IPS DF 6.9 (cell line): ENCODE measurements at places on chromosomes 7 and 10.

- H3K36me3 ChIP-seq = no peaks in the 10 kb centered on the region
- H3K27me3 ChIP-seq = no peaks in the 10 kb centered on the region
- H3K27ac ChIP-seq = no peak overlapping the region
- no peak overlapping the region for H3K4me3 ChIP-seq
- no peak for DNase-seq
Measured at GRCh38 chr7:44288811-44289340, 36.5 kb downstream of the CAMK2B start.

DNA sequence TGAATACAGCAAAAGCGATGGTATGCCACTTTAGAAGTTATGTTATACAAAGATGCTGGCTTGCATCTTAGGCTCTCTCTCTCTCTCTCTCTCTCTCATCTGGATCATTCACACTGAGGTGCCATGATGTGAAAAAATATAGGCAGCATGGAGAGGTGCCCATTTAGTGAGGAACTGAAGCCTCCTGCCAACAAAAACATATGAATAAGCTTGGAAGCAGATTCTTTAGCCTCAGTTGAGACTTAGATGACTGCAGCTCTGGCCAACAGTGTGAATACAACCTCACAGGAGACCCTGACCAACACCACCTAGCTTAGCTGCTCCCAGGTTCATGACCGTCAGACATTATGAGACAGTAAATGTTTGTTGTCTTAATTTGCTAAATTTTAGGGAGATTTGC is 560.1 kb upstream of the LRRTM3 start:
- H3K4me3 ChIP-seq = no peak overlapping the region
- no peak for DNase-seq
- no peaks in the 10 kb centered on the region for H3K27me3 ChIP-seq
- H3K4me1 ChIP-seq = no peaks in the 10 kb centered on the region

DNA sequence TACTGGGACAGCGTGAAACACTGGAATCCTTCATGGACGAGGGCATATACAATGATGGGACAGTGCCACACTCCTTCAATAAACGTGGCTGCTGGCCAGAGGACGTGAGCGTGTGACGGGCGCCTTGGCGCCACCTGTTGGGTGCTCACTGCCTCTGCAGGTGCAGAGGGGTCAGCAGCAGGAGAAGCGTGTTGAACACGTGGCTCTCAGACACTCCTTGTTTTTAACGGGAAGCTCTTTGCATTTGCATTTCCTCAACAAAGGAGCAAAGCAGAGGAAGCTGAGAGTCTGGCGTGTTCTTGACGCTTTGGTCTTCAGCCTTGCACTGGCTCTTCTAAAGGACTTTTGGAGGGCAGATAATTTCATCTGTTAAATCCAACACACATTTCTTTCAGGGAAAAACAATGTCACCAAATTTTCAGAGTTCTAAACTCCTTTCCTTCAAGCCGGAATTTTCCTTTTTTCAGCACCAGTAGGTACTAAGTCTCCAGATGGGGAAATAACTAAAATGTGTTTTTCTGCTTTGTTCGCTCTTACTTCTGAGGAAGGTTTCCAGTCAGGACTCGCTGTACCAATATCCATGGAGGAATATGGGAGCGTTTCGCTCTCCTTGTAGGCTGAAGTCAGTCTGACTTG is 2.9 kb upstream of the GET4 start:
- H3K27me3 ChIP-seq = no peaks in the 10 kb centered on the region
- DNase-seq = peak; percentile 78
- no peak overlapping the region for H3K27ac ChIP-seq
- H3K36me3 ChIP-seq = peaks cover 18% of the 10 kb centered on the region
- 0 out of 2 replicates have a peak, but pooled peaks cover 3% of the 10 kb centered on the region for H3K4me1 ChIP-seq

- no peak overlapping the region for H3K27ac ChIP-seq
- no peaks in the 10 kb centered on the region for H3K36me3 ChIP-seq
- H3K4me1 ChIP-seq = no peaks in the 10 kb centered on the region
Measured at GRCh38 chr7:40507166-40507565, 372.4 kb downstream of the SUGCT start.

DNA sequence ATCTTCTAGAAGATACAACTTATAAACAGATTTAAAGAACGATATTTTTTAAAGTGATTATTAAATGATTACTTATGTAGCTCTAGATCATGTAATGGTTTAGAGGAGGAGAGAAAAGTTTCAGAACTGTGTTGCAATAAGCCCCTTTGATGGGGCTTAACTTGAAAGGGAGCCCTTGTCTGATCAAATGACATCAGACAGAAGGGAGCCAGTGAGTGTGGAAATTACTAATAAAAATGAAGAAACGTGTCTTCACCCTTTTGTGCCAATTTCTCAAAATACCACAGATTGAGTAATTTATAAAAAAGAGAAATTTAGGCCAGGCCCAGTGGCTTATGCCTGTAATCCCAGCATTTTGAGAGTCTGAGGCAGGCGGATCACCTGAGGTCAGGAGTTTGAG is 318.2 kb downstream of the EXOC4 start:
- H3K27ac ChIP-seq = no peak overlapping the region
- no peak for DNase-seq
- no peak overlapping the region for H3K4me3 ChIP-seq
- no peaks in the 10 kb centered on the region for H3K36me3 ChIP-seq
- no peaks in the 10 kb centered on the region for H3K27me3 ChIP-seq

- no peak overlapping the region for H3K27ac ChIP-seq
- no peaks in the 10 kb centered on the region for H3K27me3 ChIP-seq
- no peak for DNase-seq
- no peak overlapping the region for H3K4me3 ChIP-seq
- H3K36me3 ChIP-seq = 0 out of 2 replicates have a peak, but pooled peaks cover under 1% of the 10 kb centered on the region
- no peaks in the 10 kb centered on the region for H3K4me1 ChIP-seq
Measured at GRCh38 chr7:73730485-73730884, 8.1 kb downstream of the ABHD11 start.

GRCh38 chr10:103618575-103619423 is 125.3 kb downstream of the NEURL1 start:
- H3K4me3 ChIP-seq = no peak overlapping the region
- H3K4me1 ChIP-seq = peaks cover 2% of the 10 kb centered on the region; the same call in 1 of the 2 replicates
- H3K27me3 ChIP-seq = no peaks in the 10 kb centered on the region
- H3K36me3 ChIP-seq = peaks cover 8% of the 10 kb centered on the region

DNA sequence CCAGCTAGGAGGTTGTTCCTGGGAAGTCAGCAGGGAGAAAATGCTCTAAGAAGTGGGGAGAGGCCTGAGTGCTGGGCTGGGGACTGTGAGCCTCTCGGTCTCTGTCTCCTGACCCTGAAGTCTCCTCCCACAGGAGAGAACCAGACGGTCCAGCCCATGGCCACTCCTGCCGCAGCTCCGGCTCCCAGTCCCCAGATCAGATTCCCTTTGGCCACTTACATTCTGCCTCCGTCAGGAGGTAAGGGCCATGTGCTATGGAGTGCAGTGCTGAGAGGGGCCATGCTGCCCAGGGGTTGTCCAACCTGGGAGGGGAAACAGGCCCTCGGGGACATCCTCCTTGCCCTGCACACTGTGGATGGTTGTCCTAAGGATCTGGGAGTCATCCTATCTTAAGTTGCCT is 21.3 kb upstream of the ZNF467 start:
- H3K27ac ChIP-seq = no peak overlapping the region
- H3K4me3 ChIP-seq = no peak overlapping the region
- peaks cover 5% of the 10 kb centered on the region; the same call in 1 of the 2 replicates for H3K27me3 ChIP-seq
- peaks cover 2% of the 10 kb centered on the region; the same call in 1 of the 2 replicates for H3K4me1 ChIP-seq
- no peaks in the 10 kb centered on the region for H3K36me3 ChIP-seq
- no peak for DNase-seq

DNA sequence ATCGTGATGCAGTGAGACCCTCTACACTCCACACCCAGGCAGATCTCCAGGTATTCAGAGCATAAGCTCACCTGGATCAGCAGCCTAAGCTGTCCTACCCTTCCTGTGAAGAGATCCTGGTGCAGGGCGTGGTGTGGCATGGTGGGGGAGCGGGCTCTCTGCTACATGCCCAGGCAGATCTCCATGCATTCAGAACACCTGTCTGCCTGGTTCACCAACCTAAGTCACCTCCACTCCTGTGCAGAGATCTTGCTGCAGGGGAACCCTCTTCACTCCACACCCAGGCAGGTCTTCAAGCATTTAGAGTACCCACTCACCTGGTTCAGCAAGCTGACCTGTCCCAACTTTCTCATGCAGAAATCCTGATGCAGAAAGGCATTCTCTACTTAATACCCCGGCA is 394.4 kb upstream of the SEMA3A start:
- DNase-seq = no peak
- no peaks in the 10 kb centered on the region for H3K4me1 ChIP-seq
- H3K27ac ChIP-seq = no peak overlapping the region
- H3K36me3 ChIP-seq = no peaks in the 10 kb centered on the region
- no peak overlapping the region for H3K4me3 ChIP-seq

DNA sequence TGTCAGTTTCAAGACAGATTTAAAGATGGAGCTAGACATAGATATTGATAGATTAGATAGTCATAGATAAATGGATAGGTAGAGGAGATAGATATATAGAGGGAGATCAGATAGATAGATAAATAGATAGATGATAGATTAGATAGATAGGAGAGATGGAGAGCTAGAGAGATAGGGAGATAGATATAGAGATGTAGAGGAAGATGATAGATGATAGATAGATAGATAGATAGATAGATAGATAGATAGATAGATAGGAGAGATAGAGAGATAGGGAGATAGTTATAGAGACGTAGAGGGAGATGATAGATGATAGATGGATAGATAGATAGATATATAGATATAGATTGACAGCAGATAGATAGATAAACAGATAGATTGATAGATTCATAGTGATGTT is 1038.8 kb upstream of the AUTS2 start:
- no peak overlapping the region for H3K4me3 ChIP-seq
- no peak for DNase-seq
- no peaks in the 10 kb centered on the region for H3K4me1 ChIP-seq
- no peaks in the 10 kb centered on the region for H3K36me3 ChIP-seq

DNA sequence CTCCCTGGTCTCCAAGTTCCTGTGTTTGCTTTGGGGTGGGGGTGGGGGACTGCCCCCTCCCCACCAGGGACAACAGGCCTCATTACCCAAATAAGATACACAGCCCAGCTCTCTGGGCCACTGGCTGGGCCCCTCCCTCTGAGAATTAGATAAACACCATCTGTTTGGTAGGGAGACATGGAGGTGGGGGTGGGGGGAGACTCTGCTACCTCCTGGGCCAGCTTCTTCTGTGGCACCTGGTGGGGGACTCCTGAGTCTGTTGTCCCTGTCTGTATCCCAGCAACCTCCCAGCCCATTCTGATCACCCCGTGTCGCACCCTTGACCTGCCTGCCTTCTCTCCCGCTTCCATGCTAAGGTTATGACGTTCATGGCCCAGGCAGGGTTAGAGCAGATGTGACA is 5.8 kb downstream of the MLXIPL start:
- H3K4me3 ChIP-seq = no peak overlapping the region
- no peak overlapping the region for H3K27ac ChIP-seq
- peaks cover 2% of the 10 kb centered on the region; the same call in 1 of the 2 replicates for H3K27me3 ChIP-seq
- H3K36me3 ChIP-seq = no peaks in the 10 kb centered on the region
- DNase-seq = no peak
- H3K4me1 ChIP-seq = no peaks in the 10 kb centered on the region

GRCh38 chr7:90825779-90826178 is 229.7 kb downstream of the CDK14 start:
- no peak for DNase-seq
- no peaks in the 10 kb centered on the region for H3K4me1 ChIP-seq
- H3K27me3 ChIP-seq = no peaks in the 10 kb centered on the region
- H3K36me3 ChIP-seq = no peaks in the 10 kb centered on the region
- no peak overlapping the region for H3K27ac ChIP-seq
- no peak overlapping the region for H3K4me3 ChIP-seq

DNA sequence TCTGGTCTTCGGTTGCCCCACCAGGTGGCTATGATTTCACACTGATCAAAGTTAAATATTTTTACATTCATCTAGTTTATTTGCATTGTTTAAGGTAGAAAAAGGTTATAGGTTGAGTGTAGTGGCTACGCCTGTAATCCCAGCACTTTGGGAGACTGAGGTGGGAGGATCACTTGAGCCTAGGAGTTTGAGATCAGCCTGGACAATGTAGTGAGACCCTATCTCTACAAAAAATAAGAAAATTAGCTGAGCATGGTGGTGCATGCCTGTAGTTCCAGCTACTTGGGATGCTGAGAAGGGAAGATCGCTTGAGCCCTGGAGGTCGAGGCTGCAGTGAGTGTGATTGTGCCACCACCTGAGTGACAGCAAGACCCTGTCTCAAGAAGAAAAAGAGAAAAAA is 3.8 kb downstream of the CCM2 start:
- H3K36me3 ChIP-seq = no peaks in the 10 kb centered on the region
- no peaks in the 10 kb centered on the region for H3K27me3 ChIP-seq
- no peak overlapping the region for H3K4me3 ChIP-seq
- no peak overlapping the region for H3K27ac ChIP-seq

DNA sequence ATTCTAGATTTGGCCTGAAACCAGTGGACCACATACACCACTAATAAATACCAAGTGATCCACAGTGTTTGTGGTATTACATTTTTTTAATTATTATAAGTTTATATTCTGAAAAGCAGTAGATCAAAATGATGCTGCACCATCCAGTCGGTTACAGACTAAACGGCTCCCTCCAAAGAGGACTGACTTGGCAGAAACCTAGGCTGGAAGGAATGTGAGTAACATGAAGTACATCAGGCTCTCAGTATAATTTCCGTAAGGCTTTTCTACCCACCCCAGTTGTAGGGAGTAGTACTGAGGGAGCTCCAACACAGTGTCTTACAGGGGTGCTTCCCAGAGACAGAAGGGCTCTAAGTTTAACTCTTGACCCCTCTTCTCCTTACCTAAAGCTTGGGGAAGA is 119.5 kb downstream of the TRRAP start:
- no peaks in the 10 kb centered on the region for H3K27me3 ChIP-seq
- no peak overlapping the region for H3K4me3 ChIP-seq
- H3K27ac ChIP-seq = no peak overlapping the region
- H3K4me1 ChIP-seq = no peaks in the 10 kb centered on the region
- DNase-seq = no peak

GRCh38 chr7:73851410-73852338 is 9.3 kb upstream of the TMEM270 start:
- H3K4me1 ChIP-seq = no peaks in the 10 kb centered on the region
- no peak for DNase-seq
- no peaks in the 10 kb centered on the region for H3K27me3 ChIP-seq

DNA sequence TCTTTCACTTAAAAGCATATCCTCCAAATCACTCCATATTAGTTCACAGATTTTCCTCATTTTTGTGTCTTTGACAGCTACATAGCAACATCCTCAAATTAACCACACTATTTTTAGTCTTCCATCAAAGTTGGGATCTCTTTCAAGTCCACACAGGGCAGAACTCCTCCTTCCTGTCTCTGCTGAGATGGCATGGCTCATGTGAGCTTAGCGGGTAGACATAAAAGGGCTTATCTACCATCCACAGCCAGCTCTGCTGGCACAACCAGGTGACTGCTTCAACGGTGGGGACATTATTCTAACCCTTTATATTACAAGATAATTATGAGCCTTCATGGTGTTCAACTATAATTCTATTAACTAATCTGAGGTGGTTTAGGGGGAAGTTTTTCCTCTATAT is 35.5 kb downstream of the ICA1 start:
- no peak overlapping the region for H3K27ac ChIP-seq
- DNase-seq = no peak
- no peaks in the 10 kb centered on the region for H3K36me3 ChIP-seq
- peaks cover 2% of the 10 kb centered on the region; the same call in 1 of the 2 replicates for H3K4me1 ChIP-seq
- H3K4me3 ChIP-seq = no peak overlapping the region

- H3K4me1 ChIP-seq = no peaks in the 10 kb centered on the region; the same call in 1 of the 2 replicates
- no peaks in the 10 kb centered on the region for H3K36me3 ChIP-seq
- H3K27ac ChIP-seq = no peak overlapping the region
- no peak overlapping the region for H3K4me3 ChIP-seq
Measured at GRCh38 chr7:158837790-158838637, 8.7 kb upstream of the ESYT2 start.
